ENCODE measurements at places on chromosomes 5 and 9.

DNA sequence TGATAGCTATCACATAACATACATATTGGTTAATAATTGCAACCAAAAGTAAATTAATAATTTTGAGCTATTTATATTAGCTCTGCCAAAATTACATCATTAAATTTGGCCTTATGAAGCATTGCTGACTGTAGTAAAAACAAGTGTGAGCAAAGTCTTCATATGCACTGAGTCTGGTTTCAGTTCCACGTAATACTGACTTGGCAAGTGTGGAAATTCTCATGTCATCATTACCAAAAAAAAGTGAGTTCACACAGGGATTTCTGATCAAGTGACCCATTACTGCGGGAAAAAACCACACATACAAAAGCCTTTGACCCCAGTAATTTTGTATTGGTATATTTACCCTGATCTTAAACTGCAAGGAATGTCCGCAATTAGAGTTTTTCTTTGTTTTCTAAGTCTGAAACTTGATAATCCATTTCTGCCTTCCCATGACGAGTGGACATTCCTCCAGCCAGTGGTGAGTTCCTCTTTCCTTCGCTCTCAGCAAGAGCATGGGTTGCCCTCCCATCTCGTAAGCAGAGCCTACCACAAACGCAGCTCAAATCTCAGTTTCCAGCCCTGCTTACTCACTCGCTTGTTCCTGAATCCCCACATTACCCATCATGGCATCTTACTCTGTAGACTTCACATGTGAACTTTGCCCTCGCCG is 220.2 kb upstream of the DMRT1 start:
- no peak for DNase-seq

GRCh38 chr9:20553558-20554149 is 68.6 kb downstream of the MLLT3 start:
- DNase-seq: no peak

GRCh38 chr5:129245489-129245888 is 150.9 kb downstream of the ISOC1 start:
- no peak for DNase-seq

DNA sequence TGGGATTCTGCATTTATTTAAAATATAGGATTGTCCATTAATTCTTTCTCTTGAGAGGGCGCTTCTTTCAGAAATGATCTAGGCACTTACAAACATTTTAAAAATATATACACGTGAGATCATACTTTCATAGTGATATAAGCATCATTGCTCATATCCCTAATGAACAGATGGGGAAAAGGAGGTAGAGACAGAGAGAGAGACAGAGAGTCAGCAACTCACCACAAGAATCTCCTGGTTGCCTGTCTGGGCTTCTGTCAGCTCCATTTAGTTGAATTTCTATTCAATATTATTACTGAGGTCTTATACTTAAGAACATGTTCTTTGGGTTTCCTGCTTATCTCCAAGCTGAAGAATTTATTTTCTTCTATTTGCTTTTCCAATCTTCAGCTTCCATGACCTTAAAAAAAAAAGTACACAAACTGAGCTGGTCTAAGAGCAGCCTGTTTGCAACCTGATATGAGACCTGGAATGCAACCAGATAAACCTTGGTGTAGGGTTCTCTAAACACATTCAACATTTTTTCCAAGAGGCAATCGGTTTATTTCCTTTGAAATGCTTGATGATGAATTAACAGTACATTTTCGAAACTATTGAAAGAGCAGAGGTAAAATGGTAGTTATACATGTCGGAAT is 51.6 kb upstream of the LIFR start:
- no peak for DNase-seq

- DNase-seq: no peak
Observed at GRCh38 chr5:140399979-140400729, 1.5 kb upstream of the ANKHD1 start.

GRCh38 chr9:104871961-104872527 is 55.9 kb downstream of the ABCA1 start:
- DNase-seq: no peak

Measured in heart right ventricle (tissue), 16 donors.